OCI-M1 (cell line): ENCODE measurements at places on chromosomes 16 and 17.

GRCh38 chr17:31811101-31811500 lies 47.9 kb downstream of the COPRS start:
- DNase-seq: peak; percentile 36

GRCh38 chr16:71258372-71258771 lies 27.9 kb upstream of the HYDIN start:
- no peak for DNase-seq

GRCh38 chr17:63275318-63275970 lies 170.7 kb downstream of the CYB561 start:
- peak; percentile 45 for DNase-seq

- DNase-seq: no peak
Measured at GRCh38 chr17:28255616-28256015, 63.4 kb upstream of the TMEM97 start.

- peak; percentile 41 for DNase-seq
Measured at GRCh38 chr17:44065668-44066203, 735 bp downstream of the LSM12 start.

- no peak for DNase-seq
Measured at GRCh38 chr16:29990034-29990433, 5.4 kb downstream of the HIRIP3 start.

- no peak for DNase-seq
Measured at GRCh38 chr16:88350922-88351321, 31.8 kb upstream of the ZNF469 start.

DNA sequence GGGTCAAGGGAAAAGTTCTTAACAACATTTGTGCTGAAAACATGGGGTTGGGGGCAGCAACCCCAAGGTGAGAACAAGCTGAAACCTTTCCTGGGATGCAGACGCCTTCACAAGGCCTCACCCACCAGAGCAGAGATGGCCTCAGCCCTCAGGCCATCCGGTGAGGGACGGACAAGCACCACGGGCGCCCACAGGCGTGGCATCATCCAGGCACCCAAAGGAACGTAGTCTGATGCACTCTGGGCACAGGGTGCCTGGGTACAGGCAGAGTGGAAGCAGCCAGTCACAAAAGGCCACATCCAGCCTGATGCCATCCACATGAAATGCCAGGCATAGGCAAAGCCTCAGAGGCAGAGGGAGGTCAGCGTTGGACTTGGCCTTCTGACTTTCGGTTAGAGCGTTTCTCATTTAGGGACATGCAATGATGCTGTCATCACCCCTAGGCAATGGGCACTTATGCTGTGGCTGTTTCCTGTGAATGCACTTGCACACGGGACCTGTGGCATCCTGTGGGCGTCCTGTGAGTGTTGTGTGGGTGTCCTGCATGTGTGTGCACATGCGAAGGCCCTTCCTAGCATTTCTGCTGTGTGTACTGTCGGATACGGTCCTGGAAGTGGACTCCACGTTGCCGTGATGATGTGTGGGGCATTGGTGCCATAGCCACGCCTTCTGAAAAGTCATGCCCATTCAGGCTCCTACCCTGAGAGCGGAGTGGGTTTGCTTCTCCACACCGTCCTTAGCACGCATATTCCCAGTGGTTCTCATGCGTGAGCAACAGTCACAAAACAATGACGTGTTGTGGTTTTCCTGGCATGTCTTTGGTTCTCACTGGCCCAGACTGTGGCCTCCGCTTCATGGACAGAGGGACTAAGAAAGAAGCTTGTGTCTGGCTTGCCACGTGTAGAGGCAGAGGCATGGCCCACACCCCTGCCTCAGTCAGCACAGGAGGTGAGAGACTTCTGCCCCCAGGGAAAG lies 52.7 kb upstream of the ZNF469 start:
- no peak for DNase-seq

- DNase-seq: no peak
Measured at GRCh38 chr17:53633856-53634255, 188.9 kb upstream of the KIF2B start.

DNA sequence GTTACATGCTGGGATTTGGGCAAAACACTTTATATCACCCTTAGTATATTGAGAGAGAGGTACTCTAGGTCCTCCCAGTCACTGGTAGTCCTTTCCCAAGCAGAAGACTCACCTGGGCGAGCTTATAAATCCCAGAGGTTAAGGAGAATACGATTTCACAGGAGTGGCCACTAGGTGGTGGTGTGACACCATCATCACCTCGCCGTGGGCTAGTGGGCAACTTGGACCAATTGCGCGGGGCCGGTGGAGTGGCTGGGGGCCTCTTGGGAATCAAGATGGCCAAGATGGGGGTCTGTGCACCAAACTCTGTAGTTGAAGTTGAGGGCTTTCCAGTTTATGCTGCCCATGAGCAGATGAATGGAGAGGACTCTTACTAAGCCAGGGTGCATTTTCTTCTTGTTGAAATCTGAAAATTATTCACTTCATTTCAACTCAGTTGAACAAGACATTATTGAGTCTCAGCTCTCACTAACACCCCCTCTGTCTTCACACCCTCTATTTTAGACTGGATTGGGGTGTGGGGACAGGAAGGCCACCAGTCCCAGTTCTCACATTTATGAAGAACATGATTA lies 38.2 kb upstream of the PIRT start:
- DNase-seq: peak; percentile 14

DNA sequence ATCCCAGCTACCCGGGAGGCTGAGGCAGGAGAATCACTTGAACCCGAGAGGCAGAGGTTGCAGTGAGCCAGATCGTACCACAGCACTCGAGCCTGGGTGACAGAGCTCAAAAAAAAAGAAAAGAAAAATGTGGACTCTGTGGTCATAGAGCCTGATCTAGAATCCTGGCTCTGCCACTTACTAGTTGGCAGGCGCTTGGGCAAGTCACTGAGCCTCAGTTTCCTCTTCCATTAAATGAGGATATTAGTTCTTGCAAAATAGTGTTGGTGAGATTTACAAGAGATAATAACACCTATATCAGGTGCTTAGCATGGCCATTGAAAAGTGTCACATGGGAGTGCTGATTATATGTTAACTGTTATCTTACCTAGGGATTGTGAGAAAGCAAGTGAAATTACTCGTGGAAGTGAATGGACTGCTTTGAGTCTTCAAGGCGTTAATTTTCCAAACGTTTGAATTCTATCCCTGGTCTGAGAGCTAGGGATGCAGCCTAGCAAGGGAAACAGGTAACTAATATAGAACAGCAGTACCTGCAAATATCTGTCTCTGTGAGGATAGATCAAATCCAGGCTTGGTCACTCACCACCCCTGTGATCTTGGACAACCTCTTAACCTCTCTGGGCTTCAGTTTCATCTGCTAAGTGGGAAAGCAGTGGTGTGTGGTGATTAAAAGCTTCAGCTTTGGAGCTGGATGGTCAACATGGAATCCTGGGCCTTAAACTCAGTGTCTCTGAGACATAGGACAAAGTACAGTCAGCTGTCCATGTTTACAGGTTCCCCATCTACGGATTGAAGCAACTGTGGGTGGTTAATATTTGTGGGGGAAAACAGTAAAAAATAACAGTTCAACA lies 953 bp upstream of the NSMCE1 start:
- no peak for DNase-seq

GRCh38 chr16:69936252-69936651 lies 14.9 kb upstream of the CLEC18A start:
- DNase-seq: no peak

DNA sequence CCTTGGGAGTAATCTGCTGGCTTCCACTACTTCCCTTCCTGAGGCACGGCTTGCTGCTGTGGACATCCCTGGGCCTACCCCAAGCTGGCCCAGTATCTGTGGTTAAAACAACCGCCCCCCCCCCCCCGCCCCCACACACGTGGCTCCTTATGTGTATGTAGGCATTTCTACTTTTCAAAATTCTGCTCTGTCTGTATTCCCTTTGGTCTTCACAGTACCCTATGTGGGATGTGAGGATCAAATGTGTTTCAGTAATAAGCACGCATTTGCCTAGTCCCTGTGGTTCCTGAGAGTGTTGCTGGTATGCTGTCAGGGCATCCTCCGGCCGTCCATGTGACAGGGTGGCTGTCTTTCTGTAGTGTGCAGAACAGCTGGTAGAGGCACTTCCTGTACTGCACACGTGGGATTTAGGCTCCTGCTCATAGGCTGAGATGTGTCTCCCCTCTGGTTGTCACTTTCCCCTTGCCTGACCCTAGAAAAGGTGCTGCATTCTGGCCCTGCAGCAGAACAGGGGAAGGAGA lies 2.2 kb downstream of the NT5M start:
- peak; percentile 91 for DNase-seq

DNA sequence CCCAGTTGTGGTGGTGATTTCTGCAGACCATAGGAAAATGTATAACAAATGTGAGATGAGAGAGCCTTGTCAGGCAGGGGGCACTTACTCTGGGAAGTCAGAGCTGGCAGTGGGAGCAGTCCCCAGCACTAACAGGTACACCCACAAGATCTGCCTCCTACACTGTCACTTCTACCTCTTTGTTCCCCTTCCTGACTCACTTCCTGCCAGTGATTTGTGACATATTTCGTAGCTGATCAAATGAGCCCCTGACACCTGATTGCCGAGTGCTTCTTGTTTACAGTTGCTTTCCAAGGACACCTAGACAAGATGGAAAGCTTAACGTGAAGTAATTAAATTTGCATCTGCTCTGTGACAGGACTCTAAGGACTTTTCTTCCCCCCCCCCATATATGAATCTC lies 40.5 kb downstream of the FTO start:
- DNase-seq: no peak

GRCh38 chr17:75542229-75542628 lies 16.7 kb downstream of the LLGL2 start:
- no peak for DNase-seq

DNA sequence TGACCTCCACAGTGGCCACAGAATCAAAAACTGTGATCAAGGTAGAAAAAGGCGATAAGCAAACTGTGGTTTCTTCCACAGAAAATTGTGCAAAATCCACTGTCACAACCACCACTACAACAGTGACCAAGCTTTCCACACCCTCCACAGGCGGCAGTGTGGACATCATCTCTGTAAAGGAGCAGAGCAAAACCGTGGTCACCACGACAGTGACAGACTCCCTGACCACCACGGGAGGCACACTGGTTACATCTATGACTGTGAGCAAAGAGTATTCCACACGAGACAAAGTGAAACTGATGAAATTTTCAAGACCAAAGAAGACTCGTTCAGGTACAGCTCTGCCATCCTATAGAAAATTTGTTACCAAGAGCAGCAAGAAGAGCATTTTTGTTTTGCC lies 83.6 kb downstream of the C17orf58 start:
- DNase-seq: no peak

DNA sequence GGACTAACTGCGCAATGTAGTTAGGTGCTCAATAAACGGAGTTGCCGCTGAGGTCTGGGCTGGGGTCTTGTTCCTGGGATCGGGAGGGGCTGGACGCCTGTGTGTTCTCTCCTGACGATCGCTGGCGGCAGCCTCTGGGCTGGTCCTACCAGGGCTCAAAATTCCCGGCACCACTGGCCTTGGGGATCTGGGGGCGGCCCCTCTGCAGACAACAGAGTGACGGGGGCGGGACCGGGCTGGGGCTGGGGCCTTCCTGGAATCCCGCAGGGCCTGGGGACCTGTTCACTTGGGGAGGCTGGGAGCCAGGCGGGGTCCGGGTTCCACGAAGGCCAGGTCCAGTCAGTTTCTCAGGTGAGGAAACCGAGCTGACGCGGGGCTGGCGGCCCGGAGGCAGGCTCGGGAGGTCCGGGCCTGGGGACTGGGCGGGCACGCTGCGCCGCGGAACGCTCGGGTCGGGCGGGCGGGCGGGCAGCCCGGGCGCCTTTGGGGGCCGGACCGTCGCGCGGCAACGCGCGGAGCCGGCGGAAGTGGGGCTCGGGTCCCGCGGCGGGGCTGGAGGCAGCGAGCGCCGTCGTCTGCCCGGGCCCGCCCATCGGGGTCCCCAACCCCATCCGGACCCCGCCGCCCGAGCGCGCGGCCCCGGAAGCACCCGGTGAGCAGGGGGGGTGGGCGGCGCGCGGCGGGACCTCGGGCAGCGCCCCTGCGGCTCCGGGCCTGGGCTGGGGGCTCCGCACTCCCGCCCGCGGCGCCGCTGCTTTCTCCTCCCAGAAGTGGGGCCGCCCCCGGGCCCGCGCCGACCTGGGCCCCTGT lies at the start of gene PIGQ:
Gene PIGQ, plus strand, starts transcription at position 524 of the 810 bp plus-strand sequence. CDS start 4,107 bp downstream, outside the sequence.
- peak; percentile 80 for DNase-seq

DNA sequence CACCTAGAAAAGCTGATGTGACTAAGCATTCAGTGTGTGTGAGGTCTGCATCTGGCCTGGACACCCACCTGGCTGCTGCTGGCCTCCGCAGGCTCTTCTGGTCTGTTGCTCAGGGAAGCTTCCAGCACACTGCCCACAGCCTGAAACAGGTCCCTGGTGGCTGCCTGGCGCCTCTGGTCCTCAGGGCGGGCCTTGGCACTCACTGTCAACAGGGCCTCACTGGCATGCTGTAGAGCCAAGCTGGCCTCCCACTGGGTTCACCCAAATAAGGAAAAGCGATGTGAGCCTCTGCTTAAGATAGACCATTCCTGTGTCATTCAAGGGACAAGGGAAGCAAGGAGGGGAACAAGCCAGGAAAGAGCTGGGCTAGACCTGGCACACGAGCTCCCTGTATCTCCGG lies 70.6 kb upstream of the BCO1 start:
- DNase-seq: no peak

GRCh38 chr16:54932021-54932660 lies 1.5 kb downstream of the IRX5 start:
- no peak for DNase-seq

DNA sequence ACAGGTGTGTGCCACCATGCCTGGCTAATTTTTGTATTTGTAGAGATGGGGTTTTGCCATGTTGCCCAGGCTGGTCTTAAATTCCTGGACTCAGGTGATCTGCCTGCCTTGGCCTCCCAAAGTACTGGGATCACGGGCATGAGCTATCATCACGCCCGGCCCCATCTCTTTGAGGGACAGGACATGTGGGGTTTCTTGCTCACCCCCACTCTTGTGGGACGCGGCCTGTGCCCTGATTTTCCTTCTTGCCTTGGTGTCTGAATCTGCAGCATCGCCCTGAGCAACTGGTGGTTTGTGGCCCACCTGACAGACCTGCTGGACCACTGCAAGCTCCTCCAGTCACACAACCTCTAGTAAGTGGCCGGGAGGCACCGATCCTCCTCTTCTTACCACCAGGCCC lies 25.6 kb downstream of the NUP85 start:
- no peak for DNase-seq

- DNase-seq: no peak
Measured at GRCh38 chr16:86566601-86566965, at the start of gene FOXC2. Gene FOXC2 (plus strand): TSS chr16:86566829. CDS start chr16:86567336, 507 bp downstream.
